ENCODE measurements at places on chromosomes 11 and 22.

DNA sequence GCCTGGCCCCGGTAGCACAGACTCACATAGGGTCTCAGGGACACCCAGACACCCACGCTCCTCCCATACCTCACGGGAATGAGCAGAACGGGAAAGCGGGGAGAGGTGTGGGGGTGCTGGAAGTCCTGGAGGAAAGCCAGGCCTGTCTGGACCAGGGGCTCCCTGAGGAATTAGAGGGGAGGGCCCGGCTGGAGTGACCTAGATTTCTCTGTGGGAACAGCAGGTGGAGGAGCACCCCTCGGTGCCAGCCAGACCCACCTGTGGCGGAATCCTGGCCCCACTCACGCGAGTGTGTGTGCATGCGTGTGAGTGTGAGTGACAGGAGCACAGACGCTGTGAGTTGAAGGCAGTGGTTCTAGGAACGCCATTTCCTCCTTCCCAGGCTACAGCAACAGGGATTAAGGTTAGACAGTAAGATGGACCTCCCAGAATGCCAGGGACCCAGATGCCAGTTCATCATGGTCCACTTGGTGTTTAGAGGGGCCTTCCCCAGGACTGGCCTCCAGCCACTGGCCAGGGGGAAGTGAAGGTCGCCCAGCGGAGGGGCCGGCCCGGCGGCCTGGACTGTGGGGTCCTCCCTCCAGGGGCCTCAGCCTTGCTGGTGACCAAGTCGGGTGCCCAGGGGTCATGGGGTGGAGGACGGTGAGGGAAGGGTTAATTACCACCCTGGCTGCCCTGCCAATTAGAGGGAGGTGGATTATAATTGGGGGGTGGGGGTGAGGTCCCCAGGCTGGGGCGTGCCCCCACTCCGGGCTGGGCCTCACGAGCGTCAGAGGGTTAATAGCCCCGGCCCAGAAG is 1.0 kb downstream of the PKP3 start:
- no peak for DNase-seq

GRCh38 chr11:132253469-132254264 is 883.3 kb downstream of the NTM start:
- no peak for DNase-seq

- no peak for DNase-seq
These were observed 21.1 kb downstream of the B3GAT1 start for GRCh38 chr11:134390706-134391569.

GRCh38 chr11:69269388-69269787 is 24.6 kb upstream of the MYEOV start:
- no peak for DNase-seq

DNA sequence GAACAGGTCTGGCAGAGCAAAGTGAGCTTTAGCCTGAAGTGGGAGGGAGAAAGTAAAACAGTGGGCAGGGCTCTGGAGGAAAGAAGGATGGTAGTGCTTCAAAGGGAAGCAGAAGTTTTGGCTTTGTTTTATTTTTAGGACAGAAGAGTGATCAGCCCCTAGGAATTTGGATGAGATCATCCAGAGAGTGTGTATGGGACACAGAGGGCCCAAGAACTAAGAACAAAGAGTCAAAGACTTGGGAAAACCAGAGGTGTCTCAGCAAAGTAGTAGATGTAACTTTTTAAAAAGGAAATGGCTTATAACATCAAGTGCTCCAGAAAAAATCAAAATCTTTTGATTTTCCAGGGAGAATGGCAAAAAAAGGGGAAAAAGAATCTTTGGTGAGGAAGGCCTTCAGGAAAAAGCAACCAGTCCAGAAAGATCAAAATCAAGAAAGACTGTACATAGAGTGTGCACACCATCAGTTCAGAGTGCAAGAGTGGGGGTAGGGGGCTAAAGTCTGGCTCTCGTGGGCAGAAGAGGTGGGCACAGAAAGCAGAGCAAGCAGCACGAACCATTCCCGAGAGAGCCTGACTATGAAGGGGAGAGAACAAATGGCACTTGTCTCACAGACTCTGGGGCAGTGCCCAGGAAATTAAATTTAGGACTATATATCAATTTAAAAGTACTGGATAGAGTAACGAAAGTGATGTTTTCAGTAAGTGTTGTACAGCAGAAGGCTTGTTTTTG is 30.0 kb downstream of the MAPK1 start:
- DNase-seq = no peak

DNA sequence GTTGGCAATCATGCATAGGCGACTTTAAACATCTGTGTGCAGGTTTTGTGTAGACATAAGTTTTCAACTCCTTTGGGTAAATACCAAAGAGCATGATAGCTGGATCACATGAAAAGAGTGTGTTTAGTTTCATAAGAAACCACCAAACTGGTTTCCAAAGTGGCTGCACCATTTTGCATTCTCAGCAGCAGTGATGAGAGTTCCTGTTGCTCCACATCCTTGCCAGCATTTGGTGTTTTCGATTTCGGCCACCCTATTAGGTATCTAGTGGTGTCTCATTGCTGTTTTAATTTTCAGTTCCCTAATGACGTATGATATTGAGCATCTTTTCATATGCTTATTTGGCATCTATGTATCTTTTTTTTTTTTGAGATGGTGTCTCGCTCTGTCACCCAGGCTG is 62.8 kb upstream of the CCND1 start:
- DNase-seq = no peak

DNA sequence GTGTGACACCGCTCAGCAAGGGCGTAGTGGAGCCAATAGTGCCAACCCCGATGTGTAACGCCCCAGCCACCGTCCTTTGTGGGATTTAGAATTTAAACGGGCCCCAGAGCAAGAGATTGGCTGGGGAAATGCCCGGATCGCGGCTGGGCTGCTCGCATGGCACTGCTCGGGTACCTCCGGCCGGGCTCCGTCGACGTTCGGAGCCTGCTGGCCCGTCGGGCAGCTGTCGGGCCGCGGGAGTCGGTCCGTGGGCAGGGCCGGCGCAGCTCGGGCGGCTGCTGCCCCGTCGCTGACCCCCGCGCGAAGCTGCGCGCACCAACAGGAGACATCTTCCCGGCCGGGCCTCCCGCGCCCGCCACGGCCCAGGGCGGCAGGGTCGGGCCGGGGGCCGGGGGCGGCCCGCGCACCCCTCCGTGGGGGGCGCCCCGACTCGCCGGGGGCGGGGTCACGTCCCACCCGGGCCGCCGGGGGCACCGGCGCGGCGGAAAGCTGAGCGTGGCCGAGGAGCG is 1.3 kb upstream of the KDM2A start:
- no peak for DNase-seq

GRCh38 chr11:1828542-1828941 is 6.2 kb upstream of the SYT8 start:
- DNase-seq = no peak

DNA sequence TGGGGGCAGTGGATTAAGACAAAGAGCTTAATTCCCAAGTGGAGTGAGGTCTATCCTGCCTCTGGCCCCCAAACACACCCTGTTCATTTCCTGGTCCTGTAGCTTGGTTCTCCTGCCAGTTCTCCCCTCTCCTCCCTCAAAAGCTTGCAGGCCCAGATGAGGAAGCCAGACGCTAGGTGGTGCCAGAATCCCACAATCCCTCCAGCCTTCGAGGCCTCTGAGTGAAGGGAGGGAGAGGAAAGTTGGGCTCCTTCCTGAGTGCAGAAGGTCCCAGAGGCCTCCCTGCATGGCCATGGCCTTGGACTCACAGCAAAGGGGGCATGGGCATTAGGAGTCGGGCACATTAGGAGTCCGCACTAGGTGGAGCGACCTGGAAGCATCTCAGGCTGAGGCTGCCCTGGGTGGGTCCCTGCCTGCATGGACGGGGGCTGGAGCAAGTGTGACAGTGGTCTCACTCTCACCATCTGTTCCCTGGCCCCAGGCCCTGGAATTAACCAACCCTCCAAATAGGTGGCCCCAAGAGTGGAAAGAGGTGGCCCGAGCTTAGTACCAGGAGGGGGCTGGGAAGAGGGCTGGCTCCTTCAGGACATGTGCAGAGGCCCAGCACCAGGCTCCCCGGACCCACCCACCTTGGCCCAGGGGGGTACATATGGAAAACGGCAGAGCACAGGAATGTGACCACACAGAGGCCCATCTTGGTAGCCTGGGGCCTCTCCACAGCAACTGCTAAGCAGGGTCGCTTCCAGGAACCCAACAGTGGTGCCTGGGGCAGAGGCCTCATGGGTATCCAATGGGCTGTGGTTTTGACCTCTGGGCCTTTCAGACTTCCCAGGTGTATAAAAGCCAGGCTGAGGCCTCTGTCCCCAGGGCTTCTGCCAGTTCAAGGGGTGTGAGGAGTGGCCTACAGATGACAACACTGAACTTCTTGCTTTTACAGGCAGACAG is 5.2 kb downstream of the FXYD2 start:
- DNase-seq = no peak

- DNase-seq = no peak
These were observed 242.3 kb upstream of the B3GAT1 start for GRCh38 chr11:134654161-134654915.

- DNase-seq = no peak
These were observed 117.7 kb upstream of the RCN1 start for GRCh38 chr11:31973172-31973571.

- DNase-seq = no peak
These were observed 4.1 kb upstream of the GAS2L1 start for GRCh38 chr22:29302402-29302680.

- DNase-seq = no peak
These were observed 14.1 kb upstream of the KIAA0930 start for GRCh38 chr22:45254789-45255278.

GRCh38 chr22:37196539-37197450 is 8.7 kb upstream of the C1QTNF6 start:
- DNase-seq = no peak

GRCh38 chr11:86669424-86669823 is 3.0 kb downstream of the ME3 start:
- no peak for DNase-seq

DNA sequence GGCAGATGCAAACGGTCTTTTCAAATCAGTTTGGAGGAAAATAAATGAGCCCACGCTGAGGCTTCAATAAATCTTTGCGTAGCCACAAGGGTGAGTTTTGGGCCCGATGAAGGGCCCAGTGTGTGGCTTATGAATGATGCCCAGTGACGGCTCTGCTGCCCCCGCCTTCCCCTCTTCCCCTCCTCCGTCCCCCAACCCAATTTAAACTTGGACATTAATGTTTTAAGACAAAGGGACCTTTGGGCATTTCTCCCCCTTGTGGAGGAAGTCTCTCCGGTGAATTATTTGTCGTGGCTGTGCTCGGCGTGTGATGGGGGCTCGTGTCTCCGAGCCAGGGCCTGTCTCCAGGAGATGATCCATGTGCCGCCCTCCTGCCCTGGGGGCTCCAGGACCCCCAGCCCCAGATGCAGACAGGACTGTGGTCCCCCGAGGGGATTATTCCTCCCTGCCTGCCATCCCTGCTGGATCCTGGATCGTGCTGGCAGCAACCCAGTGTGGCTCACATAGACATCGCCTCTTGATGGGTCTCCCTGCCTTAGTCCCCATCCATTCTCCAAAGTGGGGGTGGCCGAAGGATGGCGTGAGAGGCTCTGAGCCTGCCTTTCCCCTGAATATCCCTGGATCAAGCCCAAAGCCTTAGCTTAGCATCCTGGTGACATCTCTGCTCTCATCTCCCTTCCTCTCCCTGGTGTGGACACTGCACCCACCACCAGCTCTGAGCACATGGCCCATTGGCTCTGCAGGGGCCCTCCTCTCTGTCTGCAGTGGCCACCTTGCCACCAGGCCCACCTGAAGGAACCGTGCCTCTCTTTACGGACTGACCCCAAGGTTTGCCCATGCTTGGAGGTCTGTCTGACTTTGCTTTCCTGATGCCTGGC is 56.4 kb downstream of the SMIM38 start:
- no peak for DNase-seq

GRCh38 chr11:8015753-8016239 is 28.7 kb downstream of the EIF3F start:
- DNase-seq = no peak

DNA sequence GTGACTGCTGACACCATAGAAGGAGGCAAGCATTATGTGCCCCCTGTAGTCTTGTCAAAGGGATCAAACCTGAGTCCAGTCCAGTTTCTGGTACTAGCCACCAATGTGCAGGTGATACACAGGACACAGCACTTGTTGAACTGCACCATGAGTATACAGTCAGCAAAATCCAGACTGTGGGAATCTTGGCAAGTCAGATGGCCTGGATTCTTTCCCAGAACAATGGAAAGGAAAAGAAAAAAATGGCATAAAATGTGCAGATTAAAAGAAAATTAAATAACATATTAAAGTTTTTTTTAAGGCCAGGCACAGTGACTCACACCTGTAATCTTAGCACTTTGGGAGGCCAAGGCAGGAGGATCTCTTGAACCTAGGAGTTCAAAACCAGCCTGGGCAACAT is 16.8 kb downstream of the CRY2 start:
- DNase-seq = no peak

DNA sequence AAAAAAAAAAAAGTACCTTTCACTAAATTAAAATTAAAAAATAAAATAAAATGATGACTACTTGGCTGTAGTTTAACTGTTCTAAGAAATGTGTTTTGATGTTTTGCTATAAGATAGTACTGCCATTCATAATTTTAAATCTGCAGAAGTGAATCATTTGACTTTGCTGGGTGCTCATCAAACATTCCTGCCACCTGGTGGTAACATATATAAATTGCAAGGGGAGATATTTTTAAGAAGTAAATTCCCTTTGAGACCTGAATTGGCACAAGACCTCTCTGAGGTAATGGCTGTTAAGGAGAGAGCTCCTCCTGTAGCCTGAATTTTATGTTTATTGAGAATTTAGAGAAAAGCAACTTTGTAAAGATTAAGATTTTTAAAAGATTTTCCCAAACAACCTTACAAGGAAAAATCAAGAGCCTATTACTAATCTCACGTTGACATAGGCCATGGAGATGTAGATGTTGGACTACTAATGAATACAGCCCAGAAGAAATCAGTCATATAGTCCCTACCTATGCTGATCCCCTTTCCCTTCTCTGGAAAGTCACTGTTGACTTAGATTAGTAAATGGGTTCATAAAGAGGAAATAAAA is 11.9 kb upstream of the NARS2 start:
- no peak for DNase-seq

DNA sequence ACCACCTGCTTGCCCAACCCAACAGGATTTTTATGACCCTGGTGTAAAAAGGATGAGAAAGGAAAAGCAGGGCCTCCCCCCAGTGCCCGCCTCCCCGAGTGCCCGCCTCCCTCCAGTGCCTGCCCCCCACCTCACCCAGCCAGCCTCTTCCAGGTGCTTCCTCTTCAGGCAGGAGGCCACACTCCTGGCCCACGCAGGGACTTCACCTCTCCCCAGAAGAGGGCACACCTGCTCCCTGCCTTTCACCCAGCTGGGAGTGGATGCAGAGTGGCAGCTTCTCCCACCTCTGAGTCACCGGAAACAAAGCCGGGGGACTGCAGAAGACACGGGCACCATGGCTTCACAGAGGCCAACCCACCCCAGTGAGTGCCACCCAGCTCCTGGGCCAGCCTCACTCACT is 16.1 kb downstream of the CPT1A start:
- DNase-seq = no peak

DNA sequence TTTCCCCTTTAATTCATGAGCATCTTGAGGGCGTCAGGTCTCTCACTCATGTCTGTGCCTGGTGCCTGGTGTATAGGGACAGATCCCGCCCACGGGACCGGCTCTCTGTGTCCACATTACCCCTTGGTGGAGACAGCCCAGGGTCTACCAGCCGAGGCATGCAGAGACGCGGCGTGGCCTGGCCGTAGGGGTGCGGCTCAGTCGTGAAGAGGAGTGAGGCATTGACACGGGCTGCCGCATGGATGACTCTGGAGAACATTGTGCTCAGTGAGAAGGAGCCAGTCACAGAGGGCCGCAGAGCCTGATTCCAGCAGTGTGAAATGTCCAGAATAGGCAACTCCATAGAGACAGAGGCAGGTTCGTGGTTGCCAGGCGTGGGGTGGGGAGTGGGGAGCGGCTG is 209.8 kb downstream of the TBC1D22A start:
- no peak for DNase-seq

- DNase-seq = no peak
These were observed 57.8 kb upstream of the APOA1 start for GRCh38 chr11:116895048-116895757.

GRCh38 chr22:28246397-28246796 is 327.3 kb upstream of the PITPNB start:
- DNase-seq = no peak
